CD14-positive monocyte (primary cell): ENCODE measurements at places on chromosomes 6 and 20. TPM values are rescaled to one million over a fixed set of nuclear protein-coding genes. Genes with fewer than 3 reads are reported as not detected.

TAGAP gene
- polyA plus RNA-seq: 51.9 TPM

- DNase-seq: no peak
Observed at GRCh38 chr6:40555092-40555491, 32.1 kb downstream of the LRFN2 start.

VWA7 gene
- not detected for polyA plus RNA-seq

DNA sequence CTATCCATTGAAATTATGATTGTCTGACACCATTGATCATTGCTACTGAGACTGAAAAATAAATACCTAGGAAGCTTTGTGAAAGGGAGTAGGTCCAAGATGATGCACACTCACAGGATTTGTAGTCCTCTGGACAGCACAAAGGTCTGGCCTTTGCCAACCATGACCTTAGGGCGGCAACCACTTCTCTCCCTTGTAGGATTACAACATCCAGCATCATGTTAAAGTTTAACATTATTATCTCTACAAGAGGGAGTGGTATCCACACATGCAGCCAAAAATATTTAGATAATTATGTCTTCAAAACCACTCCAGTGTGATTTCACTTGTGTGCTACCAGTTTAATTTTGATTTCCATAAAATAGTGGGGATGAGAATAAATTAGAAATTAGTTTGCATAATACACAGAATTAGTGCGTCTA lies 51.1 kb upstream of the NHSL1 start:
- no peak for DNase-seq
